ENCODE measurements at places on chromosomes 11 and 22. TPM values are rescaled to one million over a fixed set of nuclear protein-coding genes. Genes with fewer than 3 reads are reported as not detected.
A peak's percentile ranks its signal among the peaks of the same experiment; 100 is the strongest.

DNA sequence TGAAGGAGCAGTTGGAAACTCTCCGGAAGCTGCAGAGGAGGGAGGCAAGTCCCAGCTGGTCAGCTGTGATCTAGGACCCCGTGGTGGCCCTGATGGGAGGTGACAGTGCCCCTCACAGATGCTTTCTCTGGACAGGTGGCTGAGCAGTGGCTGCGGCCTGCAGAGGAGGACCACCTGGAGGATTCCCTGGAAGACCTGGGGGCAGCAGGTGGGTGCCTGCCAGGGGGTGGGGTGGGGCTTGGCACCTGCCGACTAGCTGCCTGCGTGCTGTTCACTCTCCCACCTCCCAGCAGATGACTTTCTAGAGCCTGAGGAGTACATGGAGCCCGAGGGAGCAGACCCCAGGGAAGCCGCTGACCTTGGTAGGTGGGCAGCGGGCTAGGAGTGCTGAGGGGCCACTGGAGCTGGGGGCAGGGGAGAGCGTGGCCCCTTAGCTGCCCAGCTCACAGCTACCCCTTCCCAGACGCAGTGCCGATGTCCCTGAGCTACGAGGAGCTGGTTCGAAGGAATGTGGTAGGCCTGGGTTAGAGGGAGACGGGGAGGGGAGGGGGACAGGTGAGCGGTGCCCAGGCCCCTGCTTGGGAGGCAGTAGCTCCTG, 3.1 kb downstream of the SCO2 start:
- H3K27ac ChIP-seq, result no peak overlapping the region
- H3K4me1 ChIP-seq, result peaks cover 10% of the 10 kb centered on the region
- DNase-seq, result no peak
- peaks cover 8% of the 10 kb centered on the region for H3K27me3 ChIP-seq
- H3K36me3 ChIP-seq, result peaks cover 10% of the 10 kb centered on the region

- no peak overlapping the region for H3K4me3 ChIP-seq
- H3K4me1 ChIP-seq, result peaks cover 6% of the 10 kb centered on the region
- DNase-seq, result no peak
- no peaks in the 10 kb centered on the region for H3K36me3 ChIP-seq
- H3K27me3 ChIP-seq, result no peaks in the 10 kb centered on the region
- H3K27ac ChIP-seq, result no peak overlapping the region
Observed at GRCh38 chr11:117917591-117918151, 11.5 kb downstream of the TMPRSS13 start.

DNA sequence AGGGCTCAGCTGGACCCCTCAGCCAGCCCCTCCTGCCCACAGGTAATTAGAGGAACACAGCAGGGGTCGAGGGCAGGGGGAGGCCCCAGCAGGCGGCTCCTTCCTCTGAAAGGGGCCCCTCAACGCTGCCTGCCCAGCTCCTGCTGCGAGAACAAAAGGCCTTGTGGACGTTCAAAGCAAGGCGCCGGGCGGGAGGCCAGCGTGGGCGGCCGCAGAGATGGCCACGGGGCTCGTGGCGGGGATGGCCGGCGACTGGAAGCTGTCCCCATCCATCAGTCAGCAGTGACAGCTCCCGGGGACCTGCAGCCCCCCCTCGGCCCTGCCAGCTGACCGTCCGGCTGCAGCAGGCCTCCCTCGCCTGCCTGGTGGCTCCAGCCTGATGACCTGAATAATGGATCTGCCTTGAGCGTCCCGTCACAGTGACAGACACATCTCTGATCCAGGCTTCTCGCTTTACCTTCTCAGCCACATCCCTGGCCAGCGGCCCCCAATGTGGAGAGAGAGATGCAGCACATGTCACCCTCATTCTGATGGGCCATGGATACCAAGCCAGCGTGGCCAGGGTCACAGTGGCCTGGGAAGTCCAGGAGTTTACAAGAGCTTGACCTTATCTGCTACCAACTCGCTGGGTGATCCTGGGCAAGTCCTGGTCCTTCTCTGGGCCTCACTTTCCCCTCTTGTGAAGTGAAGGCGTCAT, 159.3 kb downstream of the MN1 start:
- peaks cover 41% of the 10 kb centered on the region for H3K4me1 ChIP-seq
- H3K27ac ChIP-seq, result no peak overlapping the region
- no peaks in the 10 kb centered on the region for H3K36me3 ChIP-seq
- DNase-seq, result no peak
- no peak overlapping the region for H3K4me3 ChIP-seq
- H3K27me3 ChIP-seq, result peaks cover 4% of the 10 kb centered on the region

- no peak overlapping the region for H3K4me3 ChIP-seq
- no peak for DNase-seq
- H3K36me3 ChIP-seq, result no peaks in the 10 kb centered on the region
- H3K4me1 ChIP-seq, result peaks cover 31% of the 10 kb centered on the region
- no peak overlapping the region for H3K27ac ChIP-seq
Observed at GRCh38 chr11:17649696-17650095, 69.7 kb upstream of the MYOD1 start.

DNA sequence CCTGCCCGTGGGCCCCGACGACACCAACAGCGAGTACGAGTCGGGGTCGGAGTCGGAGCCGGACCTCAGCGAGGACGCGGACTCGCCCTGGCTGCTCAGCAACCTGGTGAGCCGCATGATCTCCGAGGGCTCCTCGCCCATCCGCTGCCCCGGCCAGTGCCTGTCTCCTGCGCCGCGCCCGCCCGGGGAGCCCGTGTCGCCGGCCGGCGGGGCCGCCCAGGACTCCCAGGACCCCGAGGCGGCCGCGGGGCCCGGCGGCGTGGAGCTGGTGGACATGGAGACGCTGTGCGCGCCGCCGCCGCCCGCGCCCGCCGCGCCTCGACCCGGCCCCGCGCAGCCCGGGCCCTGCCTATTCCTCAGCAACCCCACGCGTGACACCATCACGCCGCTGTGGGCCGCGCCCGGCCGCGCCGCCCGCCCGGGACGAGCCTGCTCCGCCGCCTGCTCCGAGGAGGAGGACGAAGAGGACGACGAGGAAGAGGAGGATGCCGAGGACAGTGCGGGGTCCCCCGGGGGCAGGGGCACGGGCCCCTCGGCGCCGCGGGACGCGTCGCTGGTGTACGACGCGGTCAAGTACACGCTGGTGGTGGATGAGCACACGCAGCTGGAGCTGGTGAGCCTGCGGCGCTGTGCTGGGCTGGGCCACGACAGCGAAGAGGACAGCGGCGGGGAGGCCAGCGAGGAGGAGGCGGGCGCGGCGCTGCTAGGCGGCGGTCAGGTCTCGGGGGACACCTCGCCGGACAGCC, 3.8 kb downstream of the MAPK8IP2 start:
- peaks cover 37% of the 10 kb centered on the region for H3K27me3 ChIP-seq
- H3K27ac ChIP-seq, result no peak overlapping the region
- H3K4me3 ChIP-seq, result no peak overlapping the region

GRCh38 chr11:7563281-7563680, 49.5 kb downstream of the PPFIBP2 start:
- no peak for DNase-seq
- no peak overlapping the region for H3K27ac ChIP-seq
- peaks cover 9% of the 10 kb centered on the region for H3K36me3 ChIP-seq
- no peak overlapping the region for H3K4me3 ChIP-seq

HDAC10 gene
- total RNA-seq, result 40.9 TPM

FGF4 gene
- 3.3 TPM for total RNA-seq

HTR3A gene
- 4.1 TPM for total RNA-seq

- H3K4me1 ChIP-seq, result peaks cover 48% of the 10 kb centered on the region
- H3K27ac ChIP-seq, result peak overlapping the region; percentile 93
- DNase-seq, result peak; percentile 62
- H3K27me3 ChIP-seq, result no peaks in the 10 kb centered on the region
- H3K4me3 ChIP-seq, result no peak overlapping the region
- H3K36me3 ChIP-seq, result peaks cover 20% of the 10 kb centered on the region
Observed at GRCh38 chr11:63906585-63906984, 10.4 kb downstream of the RCOR2 start.

TSPAN32 gene
- total RNA-seq, result not detected

KBTBD4 gene
- total RNA-seq, result 14.3 TPM

- no peak overlapping the region for H3K27ac ChIP-seq
- H3K4me3 ChIP-seq, result peak overlapping the region; percentile 69
- peaks cover 37% of the 10 kb centered on the region for H3K4me1 ChIP-seq
- peaks cover 7% of the 10 kb centered on the region for H3K36me3 ChIP-seq
- H3K27me3 ChIP-seq, result peaks cover 44% of the 10 kb centered on the region
Observed at GRCh38 chr11:119316016-119316728, 758 bp downstream of the MCAM start.

Measured in WTC11 (cell line).